ENCODE measurements at places on chromosomes 1 and 21.

GRCh38 chr1:21124846-21125245 is 51.9 kb downstream of the EIF4G3 start:
- DNase-seq, result no peak

DNA sequence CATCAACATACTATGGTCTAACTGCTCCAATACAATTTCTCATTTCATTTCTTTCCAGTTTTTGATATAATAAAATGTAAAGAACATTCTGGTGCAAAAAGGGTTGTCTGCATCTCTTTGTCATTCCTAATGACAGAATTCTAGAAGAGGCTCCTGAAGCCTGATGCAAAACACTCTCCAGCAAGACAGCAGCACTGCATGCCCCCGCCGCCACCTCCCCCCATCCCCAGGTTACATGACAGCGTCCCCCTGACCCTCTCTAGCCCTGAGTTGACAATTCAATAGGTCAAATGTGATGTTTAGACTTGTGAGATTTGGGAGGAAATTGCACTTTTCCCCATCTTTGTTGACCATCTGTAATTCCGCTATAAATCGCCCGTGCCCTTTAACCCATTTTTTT is 64.6 kb upstream of the C1orf21 start:
- DNase-seq, result no peak

GRCh38 chr1:1669468-1670440 is 10.9 kb upstream of the CDK11B start:
- no peak for DNase-seq

DNA sequence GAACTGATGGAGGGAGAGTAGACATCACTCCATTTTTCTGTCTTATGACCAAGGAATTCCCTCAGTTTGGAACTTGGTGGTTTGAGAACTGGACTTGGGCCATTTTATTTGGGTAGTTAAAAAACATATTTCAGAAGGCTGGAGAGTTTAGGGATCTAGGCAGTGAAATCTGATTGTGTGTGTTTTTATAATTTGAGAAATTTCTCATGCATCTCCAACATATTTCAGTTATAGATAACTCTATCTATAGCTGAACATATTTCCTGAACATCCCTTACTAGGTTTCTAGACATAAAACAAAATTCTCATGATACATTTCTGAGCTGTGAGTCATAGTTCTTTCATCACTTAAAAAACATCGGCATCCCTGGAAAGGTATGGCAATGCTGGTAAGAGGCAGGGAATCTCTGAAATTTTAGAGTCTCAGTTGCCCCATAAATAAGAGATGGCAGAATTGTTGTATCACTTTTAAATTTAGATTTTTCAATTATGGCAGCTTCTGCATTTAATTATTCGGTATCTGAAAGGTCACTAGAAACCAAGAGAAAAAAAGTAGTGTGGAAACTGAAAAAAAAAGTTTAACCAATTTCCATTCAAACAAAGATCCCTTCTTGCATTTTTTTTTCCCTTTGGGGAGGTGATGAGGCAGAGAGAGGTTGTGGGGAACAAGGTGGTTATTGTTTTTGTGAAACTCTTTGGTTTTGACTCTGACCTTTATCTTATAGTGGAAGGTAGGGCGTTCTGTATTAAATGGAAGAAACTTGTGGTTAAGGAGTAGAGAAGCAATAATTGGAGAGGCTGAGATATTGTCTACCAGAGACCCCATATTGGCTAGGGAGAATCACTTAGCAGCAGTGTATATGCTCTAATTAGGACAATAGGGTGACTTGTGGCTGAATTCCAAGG is 102.9 kb downstream of the FASLG start:
- DNase-seq, result no peak

Measured in activated CD4-positive, alpha-beta T cell treated with anti-CD3 and anti-CD28 coated beads, Interleukin-2, amount 50 U/mL, for 48 hours (primary cell).